ENCODE measurements at places on chromosomes 16 and 17. TPM values are rescaled to one million over a fixed set of nuclear protein-coding genes. Genes with fewer than 3 reads are reported as not detected.

DNA sequence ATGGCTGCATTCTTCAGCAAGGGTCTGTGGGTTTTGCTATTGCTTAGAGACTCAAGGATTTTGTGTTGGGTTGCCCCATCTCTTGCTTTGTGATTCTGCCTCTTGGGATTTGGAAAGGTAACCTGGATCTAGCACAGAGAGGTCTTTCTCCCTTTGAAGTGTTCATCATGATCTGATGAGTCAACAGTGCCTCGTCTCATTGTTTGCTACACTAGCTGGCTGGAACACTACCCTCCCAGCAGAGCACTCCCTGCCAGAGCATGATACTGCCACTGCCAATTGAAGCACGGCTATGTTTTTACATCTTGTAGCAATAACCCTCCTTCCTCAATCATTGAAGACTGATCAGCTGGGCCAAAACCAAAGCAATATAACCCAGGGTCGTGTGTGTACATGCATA lies 361.0 kb downstream of the CDH13 start:
- H3K36me3 ChIP-seq, result no peaks in the 10 kb centered on the region
- H3K4me1 ChIP-seq, result no peaks in the 10 kb centered on the region
- H3K27me3 ChIP-seq, result no peaks in the 10 kb centered on the region
- no peak overlapping the region for H3K27ac ChIP-seq
- no peak for DNase-seq

Gene SYNGR2
- total RNA-seq, result 68.6 TPM

- no peak overlapping the region for H3K27ac ChIP-seq
- no peaks in the 10 kb centered on the region for H3K36me3 ChIP-seq
- peaks cover 21% of the 10 kb centered on the region for H3K4me1 ChIP-seq
- no peak for DNase-seq
- H3K27me3 ChIP-seq, result no peaks in the 10 kb centered on the region
These were observed 30.0 kb upstream of the SLC38A10 start for GRCh38 chr17:81324851-81325713.

Gene CTRB2
- total RNA-seq, result 32,261 TPM

Gene DOC2A
- total RNA-seq, result not detected
